ENCODE measurements at places on chromosomes 1 and 21.

DNA sequence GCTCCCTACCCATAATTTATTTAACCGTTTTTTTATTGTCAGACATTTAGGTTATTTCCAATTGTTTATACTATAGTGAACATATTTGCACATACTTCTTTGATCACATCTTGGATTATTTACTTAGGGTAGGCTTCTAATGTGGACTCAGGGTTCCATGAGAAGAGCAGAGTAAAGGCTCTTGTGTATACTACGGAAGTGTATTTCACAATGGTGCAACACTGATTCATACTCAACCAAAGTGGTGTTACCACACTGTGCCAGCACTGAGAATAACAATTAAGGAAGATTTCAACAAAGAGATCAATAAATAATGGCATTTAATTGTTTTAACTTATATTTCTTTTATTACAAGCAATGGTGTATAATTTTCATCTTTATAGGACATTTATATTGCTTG is 251.2 kb downstream of the ZNF326 start:
- no peak for DNase-seq

DNA sequence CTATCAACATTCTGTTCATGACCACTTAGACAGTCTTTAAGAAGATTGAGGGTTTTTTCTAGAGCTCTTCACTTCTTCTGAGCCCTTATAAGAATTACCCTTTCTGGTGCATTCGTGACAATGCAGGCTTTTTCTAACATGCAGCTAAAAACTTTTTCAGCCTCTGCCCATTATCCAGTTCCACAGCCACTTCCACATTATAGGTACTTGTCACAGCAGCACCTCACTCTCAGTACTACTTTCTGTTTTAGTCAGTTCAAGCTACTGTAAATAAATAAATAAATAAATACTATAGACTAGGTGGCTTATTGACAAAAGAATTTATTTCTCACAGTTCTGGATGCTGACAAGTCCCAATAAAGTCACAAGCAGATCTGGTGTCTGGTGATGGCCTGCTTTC is 284.4 kb upstream of the PKN2 start:
- DNase-seq: no peak

DNA sequence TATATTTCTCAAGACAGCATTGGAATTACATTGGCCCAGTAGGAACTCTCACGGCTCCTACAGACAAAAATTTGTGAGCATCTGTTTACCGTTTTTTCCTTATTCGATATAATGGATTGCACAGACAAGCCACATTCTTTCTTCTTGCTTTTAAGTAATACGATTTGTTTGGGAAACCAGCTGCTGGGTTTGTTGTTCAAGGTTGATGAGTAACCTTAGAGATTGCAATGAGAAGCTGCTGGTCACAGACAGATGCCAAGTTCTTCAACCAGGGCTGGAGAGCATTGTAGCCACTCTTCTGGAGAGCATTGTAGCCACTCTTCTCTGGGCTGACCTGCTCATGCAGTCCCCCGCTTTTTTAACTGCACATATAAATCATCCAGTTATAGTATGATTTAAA is 1.4 kb upstream of the MIA3 start:
- no peak for DNase-seq

DNA sequence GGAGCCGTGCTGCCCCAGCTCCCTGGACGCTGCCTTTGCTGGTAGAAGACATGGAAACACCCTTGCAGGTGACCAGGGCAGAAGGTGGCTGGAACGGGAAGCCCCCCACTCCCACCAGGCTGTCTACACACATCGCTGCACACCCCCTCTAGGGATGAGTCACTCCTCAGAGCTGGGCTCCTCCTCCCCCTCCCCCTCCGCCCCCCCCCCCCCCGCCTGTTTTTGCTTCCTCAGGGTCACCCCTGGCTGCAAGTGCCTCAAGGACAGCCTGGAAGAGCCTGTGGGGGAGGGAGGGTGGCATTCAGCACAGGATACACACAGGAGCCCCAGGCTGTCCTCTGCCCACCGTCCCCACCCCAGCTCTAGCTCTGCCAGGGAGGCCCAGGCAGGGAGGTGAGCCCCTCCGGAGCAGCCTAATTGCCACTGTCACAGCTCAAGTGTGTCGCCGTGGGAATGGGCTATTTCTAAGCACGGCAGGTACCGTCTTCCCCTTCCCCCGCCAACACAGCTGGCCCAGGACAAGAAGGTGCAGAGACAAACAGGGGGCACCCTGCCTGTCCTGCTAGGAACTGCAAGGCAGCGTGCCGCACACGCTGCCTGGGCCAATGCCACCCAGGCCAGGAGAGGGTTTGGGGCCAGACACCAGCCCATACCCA is 2.5 kb downstream of the FNDC10 start:
- DNase-seq: no peak

DNA sequence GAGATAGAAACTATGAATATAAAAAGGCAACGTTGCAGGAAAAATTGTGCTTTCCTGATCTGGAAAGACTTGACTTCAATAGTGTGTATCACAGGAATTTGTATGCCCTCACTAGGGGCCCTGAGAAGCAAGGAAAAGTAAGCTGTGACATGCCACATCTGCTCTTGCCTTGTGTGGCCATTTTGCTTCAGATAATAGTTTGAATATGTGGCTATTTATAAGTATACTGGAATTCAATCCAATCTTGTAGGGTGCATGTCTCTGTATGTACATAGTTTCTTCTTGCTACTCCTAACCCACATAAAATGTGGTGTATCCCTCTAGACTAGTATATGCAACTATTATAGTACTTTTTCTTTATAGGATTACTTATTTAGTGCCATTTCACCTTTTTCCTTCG is 31.1 kb upstream of the SCYL3 start:
- DNase-seq: no peak

DNA sequence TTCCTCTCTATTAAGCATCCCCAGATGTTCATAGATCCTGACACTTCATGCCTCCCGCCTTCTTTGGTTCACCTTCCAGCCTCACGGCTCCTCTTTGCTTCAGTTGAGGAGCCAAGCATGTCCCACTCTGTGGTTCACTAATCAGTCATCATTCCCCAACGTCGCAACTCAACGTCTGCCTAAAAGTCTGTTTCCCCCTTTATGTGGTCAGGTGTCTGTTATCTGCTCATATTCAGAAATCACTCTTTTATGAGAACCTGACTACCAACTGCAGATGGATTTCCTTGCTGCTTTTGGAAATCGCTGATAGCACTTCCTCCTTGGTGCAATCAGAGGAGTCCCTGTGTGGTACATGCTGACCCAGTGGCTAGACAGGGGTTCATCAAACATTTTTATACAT is 94.1 kb upstream of the VANGL1 start:
- no peak for DNase-seq

DNA sequence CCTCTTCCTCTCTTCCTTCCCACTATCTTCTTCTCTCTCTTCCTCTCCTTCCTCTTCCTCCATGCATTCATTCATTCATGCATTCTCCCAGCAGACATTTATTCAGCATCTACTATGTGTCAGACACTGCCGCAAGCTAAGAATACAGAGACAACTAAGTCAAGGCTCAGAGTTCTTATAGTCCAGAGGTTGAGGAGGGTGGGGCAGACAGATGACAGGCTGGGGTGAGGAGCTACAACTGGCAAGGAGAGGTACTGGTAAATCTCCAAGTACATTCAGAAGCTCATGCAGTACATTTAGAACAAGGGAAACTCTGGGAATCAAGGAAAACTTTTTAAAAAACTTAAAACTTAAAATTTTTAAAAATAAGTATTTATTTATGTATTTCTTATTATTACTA is 56.4 kb upstream of the FMOD start:
- no peak for DNase-seq

DNA sequence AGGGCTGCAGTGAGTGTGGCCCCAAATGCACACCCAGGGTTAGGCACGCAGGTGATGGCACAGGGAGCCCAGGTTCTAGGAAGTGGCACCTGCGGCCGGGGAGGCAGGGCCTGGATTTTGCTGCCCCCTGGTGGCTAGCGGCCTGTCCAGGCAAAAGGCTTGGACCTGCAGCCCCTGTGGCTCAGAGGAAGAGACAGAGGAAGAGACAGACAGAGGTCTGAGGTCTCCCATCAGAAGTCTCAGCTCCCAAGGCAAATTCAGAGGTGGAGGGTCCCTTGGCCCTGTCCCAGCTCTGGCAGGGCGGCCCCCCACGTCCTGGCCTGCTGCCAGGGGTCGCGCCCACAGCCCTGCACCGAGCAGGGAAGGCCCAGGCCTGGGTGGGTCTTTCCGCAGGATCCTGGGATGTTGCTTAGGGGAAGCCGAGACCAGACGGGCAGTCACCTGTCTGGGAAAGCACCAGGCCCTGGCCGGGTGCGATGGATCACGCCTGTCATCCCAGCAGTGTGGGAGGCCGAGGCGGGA is 8.0 kb upstream of the TNFRSF14 start:
- peak; percentile 59 for DNase-seq

GRCh38 chr1:206833801-206834200 is 31.6 kb upstream of the IL20 start:
- no peak for DNase-seq

DNA sequence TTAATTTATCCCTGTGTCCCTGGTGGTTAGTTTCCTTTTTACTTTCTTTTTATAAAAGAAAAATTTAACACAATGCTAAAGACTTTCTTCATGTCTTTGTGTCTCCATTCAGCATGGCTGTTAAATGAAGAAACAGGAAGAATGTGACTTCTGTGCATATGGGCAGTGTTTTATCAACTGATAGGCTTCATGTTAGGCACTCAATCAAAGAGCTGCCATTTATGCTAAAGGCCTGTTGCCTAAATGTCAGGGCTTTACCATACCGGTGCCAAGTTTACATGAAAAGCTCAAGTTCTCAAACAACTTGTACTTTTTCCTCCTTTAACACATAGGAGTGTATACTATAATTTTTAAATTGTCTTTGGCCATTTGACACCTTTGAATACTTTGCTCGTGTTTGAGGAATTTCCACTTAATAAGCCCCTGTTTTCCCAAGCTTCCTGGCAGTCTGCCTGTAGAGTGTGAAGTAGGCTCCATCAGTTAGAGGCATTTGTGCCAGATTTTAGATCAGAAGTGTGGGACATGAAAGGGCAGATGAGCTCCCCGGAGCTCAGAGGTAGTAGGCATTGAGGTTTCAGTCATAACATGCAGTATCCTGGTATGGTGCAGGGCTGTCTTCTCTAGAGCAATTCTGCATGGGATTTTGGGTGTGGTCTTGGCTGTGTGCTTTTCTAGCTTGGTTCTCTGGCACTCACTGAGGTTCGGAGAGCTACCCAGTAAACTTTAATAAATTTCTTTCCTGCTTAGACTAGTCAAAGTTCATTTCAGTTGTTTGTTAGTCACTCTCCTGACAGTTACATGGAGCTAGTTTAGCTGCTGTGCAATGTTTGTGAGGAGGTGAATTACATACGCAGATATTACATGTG is 119.0 kb downstream of the LEPR start:
- no peak for DNase-seq

- no peak for DNase-seq
These were observed 276.4 kb upstream of the B3GALT2 start for GRCh38 chr1:193462629-193463320.

DNA sequence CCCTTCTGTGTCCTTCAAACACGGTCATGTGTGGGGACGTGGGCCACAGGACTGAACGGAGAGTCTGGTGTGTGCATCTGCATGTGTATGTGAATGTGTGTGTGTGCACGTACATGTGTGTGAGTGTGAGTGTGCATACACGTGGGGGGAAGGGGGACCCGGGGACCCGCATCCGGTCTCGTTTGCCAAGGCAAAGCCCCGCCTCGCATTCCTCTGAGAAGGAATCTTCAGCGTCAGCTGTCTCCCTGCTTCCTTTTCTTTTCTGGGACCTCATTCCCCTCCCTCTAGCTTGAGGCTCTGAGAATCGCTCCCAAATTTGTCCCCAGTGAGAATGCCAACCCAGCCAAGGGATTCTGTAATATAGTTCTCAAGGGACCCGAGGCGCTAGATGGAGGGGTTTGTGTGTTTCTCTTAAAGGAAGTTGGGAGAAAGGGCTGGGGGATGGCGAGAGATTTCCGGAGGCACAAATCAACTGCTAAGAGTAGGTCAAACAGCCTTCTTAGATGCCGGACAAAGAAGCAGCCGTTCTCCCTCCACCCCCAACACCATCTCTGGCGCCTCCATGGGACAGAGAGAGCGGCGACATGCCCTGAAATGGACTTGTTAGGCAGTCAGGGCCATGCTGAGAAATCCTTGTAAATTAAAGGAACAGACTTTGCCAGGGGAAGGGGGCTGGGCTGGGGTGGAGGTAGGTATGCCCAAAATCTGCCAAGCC is 6.6 kb downstream of the IFFO2 start:
- no peak for DNase-seq

DNA sequence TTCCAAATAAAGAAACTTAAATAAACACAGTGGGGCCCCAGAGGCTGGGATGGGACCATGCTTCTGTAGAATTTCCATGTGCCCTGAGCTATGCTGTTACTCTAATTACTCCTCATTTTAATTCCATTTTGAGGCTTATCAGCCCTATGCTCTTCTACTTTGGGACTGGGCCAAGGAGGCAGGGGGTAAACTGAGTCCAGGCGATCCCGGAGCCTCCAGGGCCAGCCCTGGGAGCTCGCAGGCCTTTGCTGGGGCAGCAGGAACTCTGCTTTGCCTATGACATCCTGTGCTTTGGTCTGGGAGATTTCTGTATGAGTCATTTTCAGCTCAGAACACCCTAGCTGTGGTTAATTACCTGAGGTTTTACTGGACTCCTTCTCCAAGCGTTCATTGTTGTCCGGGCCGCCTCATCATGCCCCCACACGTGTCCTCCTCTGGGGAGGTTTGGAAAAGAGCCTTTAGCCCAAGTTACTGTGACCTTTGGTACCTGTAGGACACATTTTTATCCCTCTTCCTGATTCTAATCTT is 95.7 kb downstream of the RHOU start:
- DNase-seq: no peak

GRCh38 chr1:64200064-64200463 is 3.4 kb upstream of the UBE2U start:
- DNase-seq: no peak

GRCh38 chr1:205512059-205513045 is 7.9 kb downstream of the CDK18 start:
- DNase-seq: no peak

DNA sequence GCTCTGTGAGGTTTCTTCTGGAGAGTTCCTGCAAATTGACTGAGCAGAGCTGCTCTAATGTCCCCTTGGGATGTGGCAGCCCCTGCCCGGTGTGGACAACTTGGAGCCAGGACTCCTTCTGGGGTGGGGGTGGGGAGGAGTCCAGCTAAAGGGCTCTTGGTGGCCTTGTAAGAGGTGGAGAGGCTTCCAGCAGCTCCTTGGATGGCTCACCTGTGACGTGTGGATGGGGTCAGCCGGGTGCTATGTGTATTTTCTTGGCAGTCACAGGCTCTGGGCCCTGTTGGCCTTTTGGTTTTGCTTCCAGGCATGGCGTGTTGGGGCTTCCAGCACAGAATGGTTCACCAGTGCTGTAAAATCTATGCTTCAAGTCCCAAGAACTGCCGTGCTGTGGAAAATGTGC is 38.2 kb downstream of the TRAPPC10 start:
- DNase-seq: no peak

GRCh38 chr1:181133441-181133951 is 45.0 kb downstream of the IER5 start:
- DNase-seq: no peak

GRCh38 chr1:183726825-183727224 is 73.7 kb upstream of the APOBEC4 start:
- DNase-seq: no peak

DNA sequence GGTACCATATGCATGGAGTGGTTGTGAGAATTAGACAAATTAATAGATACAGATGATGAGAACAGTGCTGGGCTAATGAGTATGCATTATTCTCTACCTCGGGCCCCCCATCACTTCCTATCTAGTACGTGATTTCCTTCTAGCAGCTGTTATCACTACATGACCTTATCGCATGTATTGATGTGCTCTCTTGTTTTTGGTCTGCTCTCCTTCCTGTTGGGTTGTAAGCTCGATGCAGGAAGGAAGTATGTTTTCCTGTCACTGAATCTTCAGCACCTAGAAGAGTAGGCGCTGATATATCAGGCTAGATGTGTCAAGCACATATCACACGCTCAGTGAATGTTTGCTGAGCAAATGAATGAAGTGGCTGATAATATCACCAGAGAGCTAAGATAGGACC is 43.9 kb upstream of the IFNAR2 start:
- DNase-seq: no peak

Measured in stimulated activated CD4-positive, alpha-beta T cell treated with anti-CD3 and anti-CD28 coated beads, Interleukin-12 subunit alpha, Interleukin-12 subunit beta, amount 100 ng/mL, for 24 hours (primary cell).